ENCODE measurements at places on chromosomes 2 and 18.

- DNase-seq: no peak
Observed at GRCh38 chr2:7987992-7988391, 693.9 kb upstream of the ID2 start.

DNA sequence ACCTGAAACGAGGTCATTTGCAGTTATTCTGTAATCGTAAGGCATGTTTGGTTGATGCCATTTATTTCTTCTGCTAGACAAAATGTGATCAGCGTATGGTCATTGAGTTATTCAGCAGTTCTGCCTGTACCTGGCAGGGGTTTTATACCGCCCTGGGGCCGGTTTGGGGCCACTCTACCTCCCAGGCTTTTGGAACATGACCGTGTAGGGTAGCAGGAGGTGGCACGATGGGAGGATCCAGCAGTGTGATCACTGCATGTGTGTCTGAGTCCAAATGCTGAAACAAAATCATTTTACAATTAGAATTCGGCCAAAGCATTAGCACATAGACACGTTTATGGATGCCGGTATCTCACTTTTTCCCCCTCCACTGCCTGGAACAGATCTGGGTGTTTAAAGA, 26.7 kb downstream of the LPIN1 start:
- DNase-seq: no peak

DNA sequence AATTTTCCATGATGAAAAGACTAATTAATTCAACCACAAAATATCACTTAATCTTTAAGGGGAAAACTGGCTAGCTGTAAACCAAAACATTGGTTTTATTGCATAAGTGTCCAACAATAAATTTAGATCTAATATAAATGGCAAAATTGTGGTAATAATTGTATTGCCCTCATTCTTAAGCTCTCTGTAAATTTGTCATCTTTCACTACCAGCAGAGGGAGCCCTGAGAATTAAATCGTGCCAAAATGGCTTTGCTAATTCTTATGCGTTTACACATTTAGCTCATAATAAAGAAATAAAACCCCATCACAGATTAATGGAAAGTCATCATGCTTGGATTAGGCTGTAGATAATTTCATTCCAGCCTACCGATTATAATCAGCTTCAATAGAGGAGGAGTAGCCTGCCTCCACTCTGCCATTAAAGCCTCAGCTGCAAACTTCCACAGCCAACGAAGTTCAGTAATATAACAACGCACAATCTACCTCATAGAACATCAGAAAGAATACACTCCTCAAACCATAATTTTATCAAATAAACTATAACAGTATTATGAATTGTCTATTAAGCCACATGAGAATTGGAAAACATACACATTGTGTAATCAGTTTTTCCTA, 70.0 kb upstream of the ATP5MC3 start:
- no peak for DNase-seq

- DNase-seq: no peak
Observed at GRCh38 chr2:232859385-232859916, 10.6 kb upstream of the SNORC start.

GRCh38 chr18:44411976-44412375, 268.7 kb upstream of the SETBP1 start:
- no peak for DNase-seq

GRCh38 chr18:48453330-48454066, 44.3 kb upstream of the ZBTB7C start:
- no peak for DNase-seq

GRCh38 chr2:48548840-48549239, 18.9 kb downstream of the STON1 start:
- DNase-seq: no peak

GRCh38 chr2:219615036-219615435, 12.4 kb upstream of the SLC4A3 start:
- DNase-seq: no peak

DNA sequence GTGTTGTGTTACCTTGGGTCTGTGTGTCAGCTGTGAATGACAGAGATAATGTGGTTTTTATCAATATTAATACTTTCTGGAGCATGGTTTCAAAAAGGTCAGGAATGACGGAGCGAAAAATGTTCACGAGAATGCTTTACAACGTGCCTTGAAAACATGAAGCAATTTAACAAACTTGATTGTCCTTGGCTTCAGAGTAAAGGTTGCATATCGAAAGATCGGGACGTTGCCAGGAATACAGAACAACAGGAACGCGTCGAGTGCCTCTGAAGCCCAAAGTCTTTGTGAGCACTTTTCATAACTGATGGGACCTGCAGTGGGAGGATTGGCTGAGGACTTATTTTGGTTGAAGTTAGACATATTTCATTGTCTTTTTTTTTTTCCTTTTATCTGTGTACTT, 206.1 kb downstream of the ZNF407 start:
- no peak for DNase-seq

GRCh38 chr2:186570604-186571003, 19.3 kb upstream of the ITGAV start:
- no peak for DNase-seq

All from stimulated activated CD8-positive, alpha-beta memory T cell treated with anti-CD3 and anti-CD28 coated beads, Interleukin-15, amount 100 ng/mL, for 4 hours (primary cell).